HFF-Myc (cell line): ENCODE measurements at places on chromosomes 5 and 9.

GRCh38 chr9:114410910-114411309, 23.1 kb upstream of the AKNA start:
- DNase-seq = no peak

GRCh38 chr5:132199116-132199680, 28.5 kb downstream of the P4HA2 start:
- no peak for DNase-seq

GRCh38 chr5:123538670-123539459, 26.9 kb downstream of the CSNK1G3 start:
- DNase-seq = no peak

DNA sequence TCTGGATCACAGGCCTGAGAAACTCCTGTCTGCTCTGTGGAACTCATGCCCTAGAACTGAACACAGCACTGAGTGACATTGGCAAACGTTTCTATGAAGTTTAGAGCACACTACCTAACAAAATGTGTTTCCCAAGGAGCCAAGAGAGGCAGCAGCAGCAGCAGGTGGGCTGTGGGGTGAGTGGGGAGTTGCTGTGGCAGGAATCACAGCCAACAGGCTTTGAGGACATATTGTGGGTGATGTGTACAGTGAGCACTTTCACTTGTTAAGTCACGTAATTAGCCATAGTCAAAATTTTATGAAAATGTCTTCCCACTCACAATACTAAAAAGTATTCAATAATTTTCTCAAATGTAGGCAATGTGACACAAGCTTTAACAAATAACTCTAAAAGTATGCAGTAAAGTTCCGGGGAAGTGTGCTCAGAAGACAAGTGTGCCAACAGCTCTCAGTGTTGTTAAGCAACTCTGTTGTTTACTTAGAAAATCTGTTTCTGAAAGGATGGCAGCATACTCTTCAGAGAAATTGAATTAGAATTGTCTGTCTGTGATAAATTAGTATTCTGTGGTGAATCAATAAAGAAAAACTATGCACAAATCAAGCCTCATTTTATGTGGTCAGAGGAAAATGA, 482.1 kb downstream of the SEMA5A start:
- no peak for DNase-seq

- no peak for DNase-seq
These were observed 226.5 kb downstream of the GABBR2 start for GRCh38 chr9:98482226-98482625.

DNA sequence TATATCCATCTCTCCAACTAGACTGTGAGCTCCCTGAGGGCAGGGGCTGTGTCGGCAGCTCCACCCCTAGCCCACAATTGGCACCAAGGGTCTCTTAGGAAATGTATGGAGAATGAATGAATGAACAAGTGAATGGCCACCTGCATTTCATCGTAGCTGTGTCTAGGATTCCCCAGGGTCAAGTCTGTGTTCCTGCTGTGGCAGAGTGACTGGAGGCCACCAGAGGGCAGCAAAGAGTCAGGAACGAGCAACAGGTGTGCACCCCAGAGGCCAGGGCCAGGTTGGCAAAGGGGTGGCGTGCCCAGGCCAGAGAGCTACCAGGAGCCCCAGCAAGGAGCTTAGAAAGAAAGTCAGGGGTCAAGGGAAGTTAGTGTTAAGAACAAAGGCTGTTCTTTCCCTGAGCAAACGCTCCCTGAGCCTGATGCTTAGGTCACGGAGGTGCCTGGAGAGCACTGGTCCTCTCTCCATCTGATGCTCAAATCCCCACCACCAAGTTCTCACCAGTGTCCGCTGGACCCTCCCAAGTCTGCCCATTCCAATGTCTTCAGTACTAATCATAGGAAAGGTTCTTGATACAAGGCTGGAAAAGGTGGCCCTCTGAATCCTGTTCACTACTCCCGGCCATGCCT, 160.7 kb downstream of the PAX5 start:
- peak; percentile 19 for DNase-seq

DNA sequence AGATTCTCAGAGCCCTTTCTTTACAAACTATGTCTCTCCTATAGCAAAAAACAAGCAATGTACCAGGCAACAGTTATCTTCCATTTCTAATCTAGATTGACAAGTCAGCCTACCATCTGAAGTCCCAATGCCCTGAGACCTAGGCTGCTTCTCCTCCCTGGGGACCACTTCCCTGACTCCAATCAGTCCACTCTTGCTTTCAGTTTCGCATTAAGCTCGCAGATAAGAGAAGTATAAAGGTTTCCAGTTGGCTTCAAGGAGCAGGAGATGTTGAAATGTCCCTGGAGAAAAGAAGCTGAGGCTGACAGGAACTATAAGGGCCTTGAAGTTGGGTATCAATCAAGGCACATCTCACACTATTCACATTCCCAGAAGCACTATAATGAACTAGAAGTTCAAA, 32.3 kb downstream of the ERP44 start:
- DNase-seq = no peak

- no peak for DNase-seq
These were observed 53.0 kb downstream of the ERGIC1 start for GRCh38 chr5:172886974-172887501.

DNA sequence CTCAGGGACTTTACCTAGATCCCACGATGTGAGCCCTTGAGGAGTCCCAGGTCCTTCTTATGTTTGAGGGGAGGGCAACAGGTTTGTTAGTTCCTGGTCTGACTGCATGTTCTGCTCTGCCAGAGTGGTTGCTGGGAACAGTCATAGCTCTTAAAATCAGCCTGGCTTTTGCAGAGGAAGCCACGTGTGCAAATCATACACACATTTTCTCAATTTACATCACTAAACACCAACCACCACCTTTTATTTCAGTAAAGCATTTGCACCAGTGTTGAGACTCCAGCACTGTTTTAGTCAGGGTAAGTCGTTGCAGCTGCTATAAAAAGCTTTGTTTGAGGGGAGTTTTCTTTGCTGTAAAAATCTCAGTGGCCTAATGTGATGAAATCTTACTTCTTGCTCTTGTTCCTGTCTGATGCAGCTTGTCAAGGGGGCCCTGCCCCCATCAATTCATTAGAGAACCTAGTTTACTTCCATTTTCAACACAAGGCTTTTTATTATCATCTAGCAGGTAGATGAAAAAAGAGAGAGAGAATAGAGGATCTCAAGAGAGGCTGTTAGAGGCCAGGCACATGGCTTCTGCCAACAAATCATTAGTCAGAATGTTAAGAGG, 70.3 kb upstream of the VCAN start:
- DNase-seq = peak; percentile 15

DNA sequence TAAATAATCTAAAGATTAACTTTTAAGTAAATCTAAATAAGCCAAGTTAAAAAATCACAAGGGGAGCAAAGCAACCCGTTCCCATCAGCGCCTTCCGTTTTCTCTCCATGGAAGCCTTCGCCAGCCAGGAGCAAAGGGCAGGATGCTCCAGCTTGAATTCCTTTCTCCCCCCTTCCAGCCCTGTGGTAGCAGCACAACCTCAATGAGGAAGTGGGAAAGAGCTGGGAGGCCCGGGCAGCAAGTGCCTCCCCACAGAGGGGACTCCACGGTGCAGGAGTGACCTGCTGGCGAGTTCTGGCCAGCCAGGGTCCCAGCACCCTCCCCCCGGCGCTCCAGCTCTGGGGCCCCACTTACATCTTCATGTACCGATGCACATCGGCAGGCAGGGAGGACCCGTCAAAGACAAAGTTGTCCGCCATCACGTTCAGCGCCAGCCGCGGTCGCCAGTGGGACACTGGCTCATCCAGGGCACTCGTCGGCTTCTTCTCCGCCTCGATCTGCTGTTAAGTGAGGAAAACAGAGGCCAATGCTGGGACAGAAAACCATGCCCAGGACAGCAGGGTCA, 6.3 kb downstream of the CLPTM1L start:
- no peak for DNase-seq

GRCh38 chr5:24773261-24773660, 128.5 kb upstream of the CDH10 start:
- DNase-seq = no peak

GRCh38 chr5:60055168-60055567, 161.6 kb upstream of the PDE4D start:
- DNase-seq = no peak

DNA sequence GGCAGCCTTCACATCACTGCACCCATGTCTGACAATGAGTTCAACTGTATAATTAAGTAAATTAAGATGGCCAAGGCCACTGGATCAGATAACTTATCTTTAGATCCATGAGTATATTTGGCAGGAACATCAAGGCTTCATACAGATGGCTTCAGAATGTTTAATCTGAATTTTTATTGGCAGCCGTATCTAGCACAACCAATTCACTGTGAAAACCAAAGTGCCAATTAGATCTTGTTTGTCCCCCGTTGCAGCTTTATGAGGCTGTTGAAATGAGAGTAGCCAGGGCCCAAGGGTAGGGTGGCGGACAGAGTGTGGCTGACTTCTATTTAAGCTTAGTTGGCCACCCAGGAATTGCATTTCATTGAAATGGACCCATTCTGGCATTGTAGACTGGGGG, 137.7 kb downstream of the SYK start:
- DNase-seq = no peak

DNA sequence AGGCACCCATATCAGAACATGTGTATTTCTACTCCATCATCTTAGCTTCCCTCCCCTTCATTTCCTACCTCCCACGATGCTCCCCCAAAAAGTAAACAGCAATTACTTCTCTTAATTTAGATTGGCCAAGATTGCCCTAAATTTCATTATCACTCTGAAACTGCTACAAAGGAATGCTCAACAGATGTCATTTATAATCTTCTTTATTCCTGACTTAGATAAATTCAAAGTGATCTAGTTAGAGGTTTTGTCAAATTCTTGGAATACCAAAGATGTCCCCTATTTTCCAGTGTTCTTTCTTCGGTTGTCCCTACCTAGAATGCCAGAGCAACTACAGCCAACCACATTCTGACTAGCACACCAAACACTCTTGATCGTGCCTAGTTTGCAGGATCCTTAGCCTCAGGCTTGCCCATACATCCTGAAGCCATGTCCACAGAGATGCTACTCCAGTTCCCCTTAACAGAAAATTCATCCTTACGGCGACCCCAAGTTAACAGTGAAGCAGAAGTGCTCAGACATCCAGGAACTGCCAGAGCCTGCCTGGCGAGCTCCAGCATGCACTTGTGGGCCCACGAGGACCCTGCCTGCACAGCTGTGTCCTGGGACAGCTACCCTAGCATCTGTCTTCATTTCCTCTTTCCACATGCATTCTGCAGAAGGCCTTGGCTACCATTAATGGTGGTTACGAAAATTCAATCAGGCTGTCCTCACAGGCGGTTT, 31.6 kb downstream of the DAP start:
- DNase-seq = no peak

DNA sequence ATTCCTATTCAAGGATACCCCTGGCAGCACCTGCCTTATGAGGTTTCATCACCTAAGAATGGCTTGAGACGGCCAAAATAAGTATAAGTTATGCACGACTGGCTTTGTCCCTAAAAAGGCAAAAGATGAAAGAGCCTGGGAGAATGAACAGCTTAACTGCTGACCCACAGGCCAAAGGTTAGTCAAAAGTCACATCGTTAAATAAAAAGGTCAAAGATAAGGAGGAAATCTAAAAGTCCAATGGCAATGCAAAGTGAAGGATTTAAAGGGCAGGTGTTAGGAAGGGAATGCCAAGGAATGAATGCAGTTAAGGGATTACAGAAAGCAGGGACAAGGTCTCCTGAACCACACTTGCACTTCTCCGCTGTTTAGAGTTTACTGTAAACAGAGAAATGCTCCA, 5.6 kb downstream of the TAL2 start:
- no peak for DNase-seq

- DNase-seq = no peak
These were observed 31.8 kb downstream of the AK8 start for GRCh38 chr9:132846109-132846917.

DNA sequence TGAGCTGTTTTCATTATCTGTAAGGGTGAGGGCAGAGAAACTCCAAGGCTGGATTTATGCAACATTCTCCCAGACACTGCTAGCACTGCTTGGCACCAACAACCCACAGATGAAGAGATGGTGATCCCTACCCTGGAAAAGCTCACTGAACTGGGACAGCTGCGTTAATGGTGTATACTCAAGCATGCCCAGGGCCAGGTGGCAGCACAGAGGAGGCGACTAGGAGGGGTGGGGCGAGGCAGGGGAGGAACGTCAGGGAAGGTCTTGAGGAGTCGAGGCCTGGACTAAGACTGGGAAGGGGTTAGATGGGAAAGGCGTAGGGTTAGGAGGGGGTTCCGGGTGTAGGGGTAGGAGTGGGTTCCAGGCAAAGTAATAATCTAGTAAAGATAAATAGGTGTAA, 73.1 kb upstream of the TBC1D9B start:
- DNase-seq = no peak

DNA sequence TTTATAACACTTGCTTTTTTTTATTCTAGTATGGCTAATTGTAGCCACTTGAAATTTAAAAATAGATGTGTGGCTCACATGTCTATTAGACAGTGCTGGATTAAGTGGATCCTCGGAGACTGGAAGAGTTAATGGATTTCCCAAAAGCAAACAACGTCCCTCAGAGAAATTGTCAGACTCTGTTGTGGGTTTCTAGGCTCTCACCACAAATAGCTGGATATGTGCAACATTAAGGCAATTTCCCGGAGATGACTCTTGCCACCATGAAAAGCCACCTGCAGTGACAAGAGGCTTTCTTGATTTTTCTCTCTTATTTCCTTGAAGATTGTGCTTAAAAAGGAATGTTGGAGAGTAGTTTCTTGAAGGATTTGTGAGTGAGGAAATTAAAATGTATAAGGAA, 43.2 kb downstream of the TMEM167A start:
- DNase-seq = no peak

DNA sequence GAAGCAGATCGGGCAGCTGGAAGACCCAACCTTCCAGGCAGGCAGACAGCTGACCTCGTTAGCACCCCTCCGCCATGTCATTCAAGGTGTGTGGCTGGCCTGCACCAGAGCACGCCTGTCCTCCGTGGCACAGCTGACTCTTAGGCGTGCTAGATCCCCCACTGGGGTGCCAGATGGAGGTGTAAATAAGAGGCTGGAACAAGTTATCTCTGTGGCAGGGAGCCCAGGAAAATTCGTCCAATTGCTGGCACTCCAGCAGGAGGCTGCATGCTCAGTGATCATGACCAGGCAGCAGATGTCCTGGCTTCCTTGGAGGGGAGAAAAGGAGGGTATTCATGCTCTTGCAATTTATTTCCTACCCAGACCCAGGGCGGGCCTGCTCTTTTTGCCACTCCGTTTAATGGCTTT, 7.8 kb upstream of the ALDOB start:
- no peak for DNase-seq

GRCh38 chr5:97297063-97297703, 114.1 kb upstream of the RIOK2 start:
- peak; percentile 2 for DNase-seq

DNA sequence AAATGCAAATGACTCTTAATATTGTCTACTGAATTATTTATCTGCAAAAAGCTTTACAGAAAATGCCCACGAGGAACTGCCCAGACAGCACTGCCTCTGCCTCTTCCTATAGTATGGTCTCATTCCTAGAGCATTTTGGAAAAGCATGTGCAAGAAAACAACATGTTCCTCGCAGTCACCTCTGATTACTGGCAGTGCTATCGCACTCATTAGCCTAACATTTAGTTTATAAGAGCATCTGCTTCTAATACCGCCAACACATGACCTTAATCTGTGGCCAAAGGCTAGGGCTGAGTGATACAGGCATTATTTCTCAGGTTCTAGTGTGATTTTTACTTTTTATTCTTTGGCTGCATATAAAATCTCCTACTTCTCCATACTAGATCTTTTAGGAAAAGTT, 259.2 kb downstream of the FBXL17 start:
- DNase-seq = no peak
